Non-pigmented ciliary epithelial cell (primary cell): ENCODE measurements at places on chromosomes 2 and 18.
A peak's percentile ranks its signal among the peaks of the same experiment; 100 is the strongest.

- no peak for DNase-seq
These were observed 18.2 kb downstream of the WDR35 start for GRCh38 chr2:19971691-19972090.

- DNase-seq = no peak
These were observed 190.1 kb downstream of the LRP1B start for GRCh38 chr2:141940709-141941108.

- DNase-seq = peak; percentile 85
These were observed 108.5 kb upstream of the COL5A2 start for GRCh38 chr2:189287982-189288521.

DNA sequence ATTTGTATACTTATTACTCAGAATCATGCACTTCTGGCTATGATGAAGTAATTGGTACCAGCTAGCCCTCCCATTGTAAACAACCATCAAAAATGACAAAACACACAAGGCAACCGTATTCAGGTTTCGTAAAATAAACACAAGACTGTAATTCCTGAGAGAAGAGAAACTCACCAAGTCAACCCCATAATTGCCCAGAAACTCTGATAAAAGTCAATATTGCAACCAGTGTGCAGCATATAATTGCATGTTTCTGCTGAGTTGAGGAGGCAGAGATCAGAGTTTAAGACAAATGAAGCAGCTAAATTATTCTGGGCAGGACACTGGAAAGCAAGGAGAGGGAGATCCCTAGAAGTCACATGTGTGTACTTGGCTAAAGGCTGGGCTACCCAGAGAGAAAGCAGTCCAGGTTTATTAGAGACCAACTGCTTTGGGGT lies 90.3 kb downstream of the ROCK2 start:
- no peak for DNase-seq

- DNase-seq = peak; percentile 63
These were observed 226.2 kb downstream of the ASXL3 start for GRCh38 chr18:33804258-33804657.

DNA sequence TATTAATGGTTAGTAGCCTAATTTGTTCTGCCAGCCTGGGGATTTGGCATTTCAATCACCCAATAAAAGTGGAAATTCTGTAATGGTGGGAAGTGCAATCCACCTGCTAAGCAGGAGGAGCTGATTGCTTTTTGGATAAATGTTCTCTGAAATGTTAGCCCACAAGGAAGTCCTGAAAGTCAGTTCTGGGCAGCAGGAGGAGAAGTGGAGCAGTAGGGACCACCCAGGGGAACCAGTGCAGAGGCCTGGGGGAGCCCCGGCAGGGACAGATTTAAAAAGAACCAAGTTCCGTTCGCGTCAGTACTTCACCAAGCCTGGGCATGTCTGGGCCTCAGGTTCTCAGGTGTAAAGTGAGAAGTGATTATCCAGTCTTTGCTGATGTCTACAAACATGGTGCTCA lies 248.5 kb upstream of the RAB6C start:
- no peak for DNase-seq

- DNase-seq = no peak
These were observed 7.2 kb upstream of the PROC start for GRCh38 chr2:127410871-127411652.

DNA sequence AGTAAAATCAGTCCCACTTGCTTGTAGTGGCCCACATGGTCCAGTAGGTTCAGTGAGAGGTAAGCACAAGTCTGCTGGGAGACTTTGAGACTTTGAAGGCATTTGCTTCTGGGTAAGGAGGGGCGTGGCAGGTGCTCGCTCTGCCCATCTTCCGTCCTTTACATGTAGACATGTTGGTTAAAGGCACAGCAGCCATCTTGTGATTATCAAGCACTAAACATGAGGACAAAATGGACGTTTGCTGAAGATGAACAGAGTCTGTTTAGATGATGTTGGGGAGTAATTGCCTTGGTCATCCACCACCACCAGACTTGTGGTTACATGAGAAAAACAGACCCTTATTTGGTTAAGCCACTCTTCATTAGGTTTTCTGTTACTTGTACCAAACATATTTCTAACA lies 252.8 kb upstream of the PARD3B start:
- no peak for DNase-seq

DNA sequence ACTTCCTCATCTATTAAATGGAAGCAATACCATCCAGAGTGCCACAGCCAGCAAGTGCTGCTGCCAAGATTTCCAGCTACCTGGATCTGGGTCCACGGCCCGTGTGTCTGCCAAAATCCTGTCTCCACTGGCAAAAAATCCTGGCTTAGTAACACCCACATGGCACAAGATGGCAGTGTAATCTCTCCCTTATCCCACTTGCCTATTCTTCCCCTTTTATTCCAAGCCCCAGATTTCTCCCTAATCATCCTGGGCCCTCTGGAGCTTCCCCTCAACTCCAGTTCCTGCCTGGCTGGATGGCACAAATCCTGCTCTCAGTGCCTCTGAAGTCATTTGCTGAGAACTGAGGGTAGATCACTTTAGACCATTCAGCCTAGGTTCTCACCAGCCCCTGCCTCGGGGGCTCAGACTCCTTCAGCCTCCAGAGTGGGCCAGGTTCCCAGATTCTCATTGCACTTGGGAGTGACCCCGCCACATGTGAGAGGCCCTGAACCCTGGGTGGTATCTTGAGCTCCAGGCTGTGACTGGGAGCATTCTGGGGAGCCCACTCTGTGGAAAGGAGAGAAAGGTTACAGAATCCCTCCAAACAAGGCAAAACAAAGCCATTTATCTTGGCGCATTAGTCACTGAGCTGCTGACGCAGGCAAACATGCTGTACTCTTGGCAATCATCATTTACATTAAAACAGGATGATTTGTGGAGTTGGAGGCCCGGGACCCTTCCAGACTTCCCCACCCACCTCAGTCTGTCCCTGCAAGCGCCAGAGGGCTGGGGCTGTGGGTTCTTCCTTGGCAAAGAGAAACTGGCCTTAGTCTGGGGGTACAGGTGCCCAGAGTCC lies 325.8 kb downstream of the DYSF start:
- no peak for DNase-seq

- no peak for DNase-seq
These were observed 99.1 kb downstream of the ADD2 start for GRCh38 chr2:70668911-70669310.

GRCh38 chr18:555705-556457 lies 24.3 kb upstream of the CETN1 start:
- no peak for DNase-seq

DNA sequence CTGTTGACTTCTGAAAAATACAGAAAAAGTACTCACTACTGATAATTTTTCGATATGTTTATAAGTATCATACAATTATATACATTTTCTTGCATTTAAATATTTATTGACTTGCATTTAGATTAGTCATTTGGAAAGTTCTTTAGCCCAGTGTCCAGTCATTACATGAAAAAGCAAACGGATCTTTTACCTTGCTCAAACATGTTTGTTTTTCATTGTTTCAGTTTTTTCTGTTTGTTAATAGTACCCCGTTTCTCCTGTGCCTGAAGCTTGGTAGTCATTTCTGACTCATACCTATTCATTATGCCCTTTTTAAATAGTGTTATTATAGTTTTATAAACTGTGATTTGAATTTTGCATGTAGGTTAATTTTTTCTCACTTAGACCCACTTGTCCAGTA lies 28.1 kb downstream of the CEP192 start:
- DNase-seq = no peak

GRCh38 chr2:173667415-173667814 lies 297.8 kb downstream of the SP3 start:
- DNase-seq = no peak

GRCh38 chr18:51229328-51229727 lies 31.8 kb upstream of the MEX3C start:
- DNase-seq = no peak

DNA sequence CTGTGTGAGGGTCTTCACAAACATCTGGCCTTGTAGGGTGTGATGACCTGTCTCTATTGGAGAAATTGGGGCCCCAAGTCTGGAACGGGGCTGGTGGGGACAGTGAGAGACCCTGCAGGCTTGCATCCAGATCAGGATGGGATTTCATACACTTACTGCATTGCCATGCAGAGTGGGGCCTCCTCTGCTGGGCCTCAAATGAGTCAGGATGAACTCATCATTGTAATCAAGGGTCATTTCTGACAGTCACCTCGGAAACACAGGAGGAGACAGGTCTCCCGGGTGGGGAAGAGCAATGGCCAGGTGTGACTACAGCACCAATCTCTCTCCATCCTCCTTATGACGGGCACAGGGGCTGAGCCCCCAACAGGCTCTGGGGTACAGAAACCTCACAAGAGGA lies 48.1 kb upstream of the GALR1 start:
- no peak for DNase-seq

DNA sequence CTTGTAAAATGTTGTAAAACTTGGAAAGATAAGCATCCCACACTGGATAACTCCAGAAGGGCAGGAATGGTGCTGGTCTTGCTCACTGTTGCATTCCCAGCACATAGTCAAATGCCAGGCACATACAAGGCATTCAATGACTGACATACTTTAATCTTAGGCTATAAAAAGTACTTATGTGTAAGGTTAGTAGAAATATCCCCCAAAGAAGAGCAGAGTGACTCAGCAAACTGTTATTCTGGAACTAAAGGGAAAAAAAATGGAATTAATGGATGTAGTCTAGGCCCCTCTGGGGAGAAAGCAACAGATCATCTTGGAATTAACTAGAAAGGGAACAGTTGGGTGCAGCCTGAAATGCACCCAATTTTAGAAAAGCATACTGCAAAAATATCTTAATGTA lies 9.0 kb downstream of the ZBTB14 start:
- DNase-seq = no peak

- no peak for DNase-seq
These were observed 159.3 kb upstream of the SLC8A1 start for GRCh38 chr2:40611196-40611595.

DNA sequence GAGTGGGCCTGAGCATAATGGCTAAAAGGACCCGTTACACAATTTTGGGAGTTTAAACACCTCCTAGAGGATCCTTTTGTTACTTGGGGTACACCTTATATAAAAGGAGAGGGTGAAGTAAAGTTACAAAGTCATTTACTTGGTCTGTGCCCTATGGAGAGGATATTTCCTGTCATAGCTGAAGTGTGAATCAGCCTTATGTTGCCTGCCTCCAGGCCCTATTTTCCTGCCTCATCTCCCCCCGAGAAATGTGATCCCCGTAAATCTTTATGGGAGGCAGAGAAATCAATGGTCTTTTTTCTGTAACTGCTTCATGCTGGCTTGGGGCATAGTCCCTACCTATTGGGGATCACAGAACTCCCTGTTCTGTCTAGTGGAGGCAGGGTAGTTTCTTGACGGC lies 906.6 kb downstream of the DSC3 start:
- DNase-seq = no peak
